ENCODE measurements at places on chromosomes 11 and 22.

GRCh38 chr11:3849297-3849874, 6.1 kb upstream of the STIM1 start:
- peak; percentile 23 for DNase-seq

GRCh38 chr11:76703707-76704106, 33.2 kb upstream of the LRRC32 start:
- no peak for DNase-seq

- no peak for DNase-seq
Measured at GRCh38 chr11:45593992-45594391, 71.4 kb downstream of the CHST1 start.

DNA sequence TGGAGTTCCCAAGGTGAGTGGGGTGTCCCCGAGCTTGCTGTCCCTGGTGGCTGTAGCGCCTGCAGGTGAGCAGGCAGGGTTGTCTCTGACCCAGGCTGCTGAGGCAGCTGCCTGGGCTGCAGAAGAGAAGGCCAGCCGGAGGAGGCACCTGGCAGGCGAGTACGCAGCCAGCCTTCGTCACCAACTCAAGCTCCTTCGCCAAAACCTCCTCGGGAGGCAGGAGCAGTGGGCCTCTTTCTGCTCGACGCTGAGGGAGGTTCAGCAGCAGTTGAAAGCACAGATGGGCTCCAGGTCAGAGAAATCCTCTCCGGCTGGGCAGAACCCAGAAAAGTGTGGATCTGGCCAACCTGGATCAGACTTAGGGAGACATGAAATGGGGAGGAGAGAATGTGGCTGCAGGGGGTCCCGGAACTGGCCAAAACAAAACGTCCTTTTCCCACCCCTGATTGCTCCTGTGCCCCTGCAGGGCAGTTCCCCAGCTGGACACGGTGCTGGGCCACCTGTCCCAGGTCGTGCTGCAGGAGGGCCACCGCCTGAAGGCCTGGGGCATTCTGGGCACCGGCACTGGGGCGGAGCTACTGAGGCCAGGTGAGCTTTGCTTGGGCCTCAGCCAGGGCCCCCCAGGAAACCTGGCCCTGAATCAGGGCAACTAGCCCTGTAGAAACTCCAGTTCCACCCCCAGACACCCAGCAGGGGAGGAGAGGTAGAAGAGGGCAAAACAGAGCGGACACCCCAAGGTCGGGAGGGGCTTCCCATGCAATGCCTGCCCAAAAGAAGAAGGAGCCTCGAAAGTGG, 56.7 kb downstream of the BTG4 start:
- no peak for DNase-seq

DNA sequence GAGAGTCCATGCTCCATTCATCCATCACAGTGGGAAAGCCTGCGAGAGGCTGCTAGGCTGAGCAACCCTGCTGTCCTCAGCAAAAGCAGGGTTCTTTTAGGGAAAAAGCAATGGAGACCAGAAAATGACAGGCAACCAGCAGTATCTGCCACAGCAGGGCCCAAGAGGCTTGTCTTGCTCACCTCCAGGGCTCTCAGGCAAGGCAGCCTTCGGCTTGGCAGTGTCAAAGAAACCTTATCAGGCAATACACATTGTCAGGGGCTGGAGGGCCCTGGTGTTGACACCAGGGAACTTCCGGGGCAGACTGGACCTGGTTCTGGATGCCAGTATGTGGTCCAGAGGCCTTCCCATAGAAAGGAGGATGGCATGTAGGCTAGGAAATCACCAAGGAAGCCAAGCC, 10.2 kb upstream of the TLCD5 start:
- no peak for DNase-seq

- DNase-seq = no peak
Measured at GRCh38 chr11:69716891-69717747, 13.3 kb upstream of the FGF19 start.

DNA sequence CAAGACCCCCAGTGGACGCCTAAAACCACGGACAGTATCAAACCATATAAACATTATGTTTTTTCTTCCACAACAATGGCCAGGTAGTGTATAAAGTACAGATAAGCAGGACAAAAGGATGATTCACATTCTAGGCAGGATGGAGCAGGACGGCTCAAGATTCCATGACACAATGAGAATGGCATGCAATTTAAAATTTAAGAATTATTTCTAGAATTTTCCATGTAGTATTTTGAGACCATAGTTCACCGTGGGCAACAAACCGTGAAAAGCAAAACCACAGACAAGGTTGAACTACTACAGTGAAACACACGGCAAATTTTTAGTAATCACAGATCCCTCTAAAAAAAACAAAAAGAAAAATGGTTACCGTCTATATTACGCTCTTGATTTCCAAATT, 7.5 kb downstream of the NARS2 start:
- DNase-seq = no peak

- DNase-seq = peak; percentile 4
Measured at GRCh38 chr11:72599325-72600117, 74.7 kb downstream of the PDE2A start.

- no peak for DNase-seq
Measured at GRCh38 chr11:117199053-117199915, at the start of gene TAGLN. TSS of gene TAGLN (plus strand) at chr11:117199370. CDS start at chr11:117203014, 3,644 bp downstream.

DNA sequence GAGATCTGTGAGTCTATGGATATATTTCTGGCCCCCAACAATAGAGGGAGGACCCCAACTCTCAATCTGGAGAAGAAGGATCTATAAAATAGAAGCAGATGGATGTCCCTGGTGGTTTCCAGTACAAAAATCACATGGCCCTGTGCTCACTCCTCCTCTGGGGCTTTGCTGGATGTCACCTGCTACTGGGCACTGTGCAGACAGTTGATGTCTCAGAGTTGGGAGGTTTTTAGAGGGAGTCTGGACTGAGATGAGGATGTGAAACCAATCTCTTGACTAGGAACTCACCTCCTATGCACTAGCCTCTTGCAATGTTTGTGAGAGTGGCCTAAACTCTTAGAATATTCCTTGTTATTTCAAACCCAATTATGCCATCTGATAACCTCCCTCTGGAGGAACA, 107.2 kb downstream of the SCN3B start:
- no peak for DNase-seq

DNA sequence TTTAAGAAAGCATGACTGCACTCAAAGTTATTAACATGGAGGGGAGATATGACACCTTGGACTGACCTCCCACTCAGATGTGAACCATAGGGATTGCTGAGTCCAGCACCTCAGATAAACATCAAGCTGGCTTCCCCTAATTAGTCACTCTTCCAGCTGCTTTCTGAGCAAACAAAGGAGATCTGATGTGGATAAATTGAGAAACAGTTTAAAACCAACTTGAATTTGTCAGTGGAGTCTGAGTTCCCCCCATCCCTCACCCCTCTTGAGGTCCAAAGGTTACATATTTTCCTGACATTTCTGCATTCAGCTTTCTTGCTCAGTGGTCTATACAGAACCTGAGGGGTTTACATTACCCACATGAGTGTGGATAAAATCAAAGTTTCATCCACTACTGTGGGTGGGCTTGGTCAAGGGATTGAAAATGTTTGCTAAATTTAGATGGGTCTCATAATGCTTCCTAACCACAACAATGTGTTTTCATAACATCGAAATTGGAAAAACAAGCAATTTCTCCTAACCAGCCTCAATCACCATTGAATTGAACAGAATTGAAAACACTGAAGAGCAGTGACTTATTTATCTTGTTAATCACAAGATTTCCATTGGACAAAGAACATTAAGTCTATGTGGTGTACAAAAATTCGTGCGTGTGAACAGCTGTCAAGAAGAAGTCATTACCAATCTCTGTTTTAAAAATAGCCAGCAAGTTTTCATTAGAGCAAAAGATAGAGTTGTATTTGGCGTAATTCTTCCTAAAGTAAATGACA, 292.3 kb downstream of the METTL15 start:
- no peak for DNase-seq

GRCh38 chr22:38706101-38706900, 557 bp downstream of the GTPBP1 start:
- DNase-seq = no peak

- no peak for DNase-seq
Measured at GRCh38 chr22:31230155-31230870, 18.2 kb downstream of the LIMK2 start.

DNA sequence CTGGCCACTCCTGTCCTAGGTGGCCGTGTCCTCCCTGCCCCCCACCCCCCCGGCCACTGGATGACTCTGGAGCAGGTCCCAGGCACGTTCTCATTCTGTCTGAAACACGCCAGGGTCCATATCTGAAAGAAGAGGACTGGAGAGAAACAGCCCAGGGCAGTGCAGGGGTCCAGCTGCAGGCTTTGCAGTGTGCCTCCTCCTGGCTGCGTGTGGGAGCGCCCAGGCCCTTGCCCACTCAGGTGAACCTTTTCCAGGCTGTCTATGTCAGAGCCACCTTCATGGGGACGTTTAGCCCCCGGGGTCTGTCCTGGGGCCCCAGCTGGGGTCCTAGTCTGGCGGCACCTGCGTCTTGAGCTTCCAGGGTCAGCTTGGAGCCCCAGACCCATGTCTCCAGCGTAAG, 15.6 kb downstream of the GRAMD4 start:
- no peak for DNase-seq

DNA sequence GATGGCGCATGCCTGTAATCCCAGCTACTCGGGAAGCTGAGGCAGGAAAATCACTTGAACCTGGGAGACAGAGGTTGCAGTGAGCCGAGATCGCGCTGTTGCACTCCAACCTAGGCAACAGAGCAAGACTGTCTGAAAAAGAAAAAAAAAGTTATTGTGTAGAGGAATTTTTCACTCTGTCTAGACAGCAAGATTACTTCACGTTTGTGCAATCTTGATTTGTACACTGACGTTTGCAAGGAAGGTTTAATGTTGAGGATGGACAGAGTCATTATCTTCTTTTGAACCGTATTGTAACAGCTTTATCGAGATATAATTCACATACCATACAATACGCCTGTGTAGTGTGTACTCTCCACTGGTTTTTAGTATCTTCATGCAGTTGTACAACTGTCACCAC, 3.7 kb downstream of the CTTN start:
- DNase-seq = no peak

GRCh38 chr11:82732734-82733443, 775 bp downstream of the FAM181B start:
- peak; percentile 9 for DNase-seq

DNA sequence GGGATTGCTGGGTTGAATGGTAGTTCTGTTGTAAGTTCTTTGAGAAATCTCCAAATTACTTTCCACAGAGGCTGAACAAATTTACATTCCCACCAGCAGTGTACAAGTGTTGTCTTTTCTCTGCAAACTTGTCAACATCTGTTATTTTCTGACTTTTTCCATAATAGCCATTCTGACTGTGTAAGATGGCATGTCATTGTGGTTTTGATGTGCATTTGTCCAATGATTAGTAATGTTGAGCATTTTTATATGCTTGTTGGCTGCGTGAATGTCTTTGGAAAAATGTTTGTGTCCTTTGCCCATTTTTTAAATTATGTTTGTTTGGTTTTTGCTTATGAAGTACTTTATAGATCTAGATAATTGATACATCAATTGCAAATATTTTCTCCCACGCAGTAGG, 1025.0 kb downstream of the JRKL start:
- DNase-seq = no peak

GRCh38 chr22:40383905-40384304, 13.5 kb downstream of the SGSM3 start:
- DNase-seq = no peak

DNA sequence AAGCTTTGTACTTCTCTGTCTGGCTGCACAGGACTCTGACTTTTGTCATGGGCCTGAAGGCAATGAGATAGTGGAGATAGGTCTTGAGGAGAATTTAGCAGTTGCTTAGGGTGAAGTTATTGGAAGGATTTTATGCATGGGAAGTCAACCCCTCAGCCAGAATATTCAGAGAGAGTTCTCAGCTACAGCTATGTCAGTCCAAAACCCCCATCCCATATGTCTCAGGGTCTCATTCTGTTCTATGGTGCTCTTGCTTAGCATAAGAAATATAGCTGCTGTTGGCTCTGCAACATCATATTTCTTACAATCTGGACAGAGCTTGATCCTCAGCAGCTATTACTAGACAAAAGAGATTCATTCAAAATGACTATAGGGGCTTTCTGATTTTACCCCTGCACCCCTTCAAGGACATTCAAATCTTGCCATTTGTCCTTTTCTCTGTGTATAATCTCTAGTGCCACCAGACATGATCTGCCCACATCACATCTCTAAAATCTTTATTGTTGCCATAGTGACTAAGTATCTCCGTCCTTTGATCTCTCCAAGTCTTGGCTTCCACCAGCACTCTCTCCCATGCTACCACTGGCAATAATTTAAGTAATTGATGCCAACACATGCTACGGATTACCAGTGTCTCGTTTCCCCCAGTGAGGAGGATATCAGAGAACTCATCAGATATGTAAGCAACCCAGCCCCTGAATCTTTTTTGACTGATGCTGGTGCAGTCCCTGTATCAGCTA, 327.1 kb upstream of the ISX start:
- no peak for DNase-seq

DNA sequence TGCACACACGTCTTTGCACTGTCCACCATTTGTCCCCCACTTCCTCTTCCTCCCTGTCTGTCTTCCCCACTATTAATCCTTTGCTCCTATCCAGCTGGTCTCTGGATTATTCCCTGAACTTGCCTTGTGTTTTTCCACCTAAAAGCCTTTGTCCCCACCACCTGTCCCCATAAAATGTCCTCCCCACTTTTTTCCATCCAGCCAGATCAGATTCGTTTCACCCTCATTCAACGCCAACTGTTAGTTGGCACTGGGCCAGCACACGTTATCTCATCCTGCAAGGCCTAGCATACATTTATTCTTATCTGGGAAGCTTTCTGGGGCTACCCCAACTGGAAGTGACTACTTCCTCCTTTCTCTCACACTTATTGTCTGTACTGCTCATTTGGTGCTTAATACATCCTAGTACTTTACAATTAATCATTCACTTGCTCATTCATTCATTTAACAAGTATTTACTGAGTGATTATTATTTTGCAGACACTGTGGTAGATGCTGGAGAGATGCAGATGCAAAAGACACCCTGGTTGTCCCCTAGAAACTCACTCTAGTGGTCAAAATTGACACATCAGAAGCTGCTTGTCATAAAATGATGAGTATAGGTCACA, 96.2 kb downstream of the RASSF10 start:
- DNase-seq = peak; percentile 41

DNA sequence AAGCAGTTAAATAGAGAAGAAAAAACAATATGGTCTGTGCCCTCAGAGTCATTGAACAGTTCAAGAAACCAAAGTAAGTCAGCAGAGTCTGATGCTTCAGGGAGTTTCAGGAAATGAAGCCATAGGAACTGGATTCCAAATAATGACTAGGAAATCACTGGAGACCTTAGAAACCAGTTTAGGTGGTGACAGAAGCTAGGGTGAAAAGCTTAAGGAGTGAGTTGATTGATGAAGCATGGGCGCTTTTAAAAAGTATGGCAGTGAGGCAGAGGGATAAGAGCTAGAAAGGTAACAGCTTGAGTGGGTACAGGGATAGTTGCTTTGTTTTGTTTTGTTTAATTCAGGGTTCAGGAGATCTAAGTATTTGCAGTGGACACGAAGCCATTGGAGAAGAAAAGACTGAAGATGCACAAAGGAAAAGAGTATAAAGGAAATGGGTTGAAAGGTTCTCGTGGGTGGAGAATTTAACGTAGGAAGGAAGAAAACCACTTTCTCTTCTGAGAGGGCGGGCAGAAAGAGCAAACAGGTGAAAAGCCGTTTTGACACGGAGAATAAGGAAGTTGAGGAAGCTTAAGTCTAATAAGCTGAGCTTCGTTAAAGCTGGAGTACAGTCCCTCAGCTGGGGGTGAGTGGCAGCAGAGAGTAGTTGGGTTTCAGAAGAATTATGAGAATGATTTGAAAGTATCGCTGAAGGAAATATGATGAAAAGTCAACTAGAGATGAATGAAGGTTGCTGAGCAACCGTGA, 14.8 kb downstream of the SGSM3 start:
- DNase-seq = no peak

Data from NCI-H510A treated with DMSO at 0.1 percent for 48 hours (cell line).